ENCODE measurements at places on chromosomes 5 and 9. TPM values are rescaled to one million over a fixed set of nuclear protein-coding genes. Genes with fewer than 3 reads are reported as not detected.

Gene SV2C
- not detected for total RNA-seq

DNA sequence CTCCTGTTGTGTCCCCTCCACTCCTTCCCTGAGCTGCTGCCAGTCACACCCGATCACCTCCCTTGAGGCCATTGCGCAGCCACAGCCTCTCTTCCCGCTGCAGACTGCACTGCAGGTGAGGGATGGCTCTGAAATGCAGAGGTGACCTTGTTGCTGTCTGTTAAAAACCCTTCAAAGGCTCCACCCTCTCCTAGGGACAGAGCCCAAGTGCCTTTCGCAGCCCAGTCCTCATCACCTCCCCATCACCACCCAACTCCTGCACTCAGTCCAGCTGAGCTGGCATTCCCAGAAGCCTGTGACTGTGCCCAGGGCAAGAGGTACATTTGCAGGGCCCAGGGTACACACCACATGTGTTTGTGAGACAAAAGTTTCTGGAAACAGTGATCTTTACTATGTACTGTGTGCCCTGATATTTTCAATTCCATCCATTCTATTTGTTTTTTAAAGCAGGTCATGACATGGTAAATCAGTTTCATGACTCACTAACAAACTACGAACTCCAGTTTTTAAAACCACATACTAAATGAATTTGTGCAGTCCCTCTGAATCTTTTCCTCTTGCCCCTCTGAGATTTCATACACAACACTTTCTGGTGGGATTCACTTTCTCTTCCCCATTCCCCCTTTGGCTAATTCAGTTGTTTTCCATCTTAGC, 73.0 kb upstream of the SPOCK1 start:
- no peak for DNase-seq

Gene OLFML2A
- total RNA-seq, result not detected

Gene C5orf58
- not detected for total RNA-seq

- no peak for DNase-seq
Observed at GRCh38 chr5:76617675-76618074, 5.5 kb downstream of the F2RL2 start.

Gene TNFSF8
- total RNA-seq, result 4.2 TPM

- no peak for DNase-seq
Observed at GRCh38 chr9:27673641-27674040, 100.4 kb upstream of the C9orf72 start.

Gene ENTREP1
- not detected for total RNA-seq

GRCh38 chr5:8923526-8923925, 622.3 kb downstream of the SEMA5A start:
- no peak for DNase-seq

Gene SGCD
- total RNA-seq, result 1.4 TPM

Data from natural killer cell (primary cell).